Activated CD4-positive, alpha-beta memory T cell treated with anti-CD3 and anti-CD28 coated beads, Interleukin-2, amount 10 ng/mL, durations not matched to agents 7 days and 5 days (primary cell): ENCODE measurements at places on chromosomes 11 and 22. TPM values are rescaled to one million over a fixed set of nuclear protein-coding genes. Genes with fewer than 3 reads are reported as not detected.

DNA sequence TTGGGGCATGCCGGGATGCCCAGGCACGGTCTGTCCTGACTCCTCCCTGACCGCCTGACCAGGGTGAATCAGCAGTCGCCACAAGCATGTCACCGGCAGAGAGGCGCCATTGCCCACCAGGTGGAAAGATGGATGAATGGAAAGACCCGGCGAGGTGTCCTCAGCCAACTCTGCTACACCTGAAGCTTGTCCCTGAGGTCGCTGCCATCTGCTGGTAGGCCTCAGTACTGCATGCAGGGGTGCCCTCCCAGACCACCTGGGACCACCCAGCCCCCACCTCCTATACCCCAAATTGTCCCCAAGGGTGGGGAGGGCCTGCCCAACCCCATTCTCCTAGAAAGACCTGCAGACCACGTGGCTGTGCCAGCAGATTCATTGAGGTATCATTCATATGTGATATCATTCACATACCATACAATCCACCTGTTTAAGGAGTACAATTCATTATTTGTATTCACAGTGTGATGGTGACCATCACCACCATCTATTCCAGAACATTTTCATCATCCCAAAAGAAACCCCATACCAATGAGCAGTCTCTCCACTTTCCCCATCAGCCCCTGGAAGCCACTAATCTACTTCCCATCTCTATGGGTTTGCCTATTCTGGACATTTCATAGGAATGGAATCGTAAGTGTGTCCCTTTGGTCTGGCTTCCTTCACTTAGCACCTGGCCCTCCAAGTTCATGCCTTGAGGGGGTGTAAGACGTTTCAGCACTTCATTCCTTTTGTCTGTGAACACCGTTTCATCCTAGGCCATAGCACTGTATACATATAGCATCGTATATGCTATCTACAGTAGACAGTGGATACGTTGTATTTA, 17.5 kb downstream of the FGF3 start:
- H3K27me3 ChIP-seq = no peaks in the 10 kb centered on the region
- no peaks in the 10 kb centered on the region for H3K4me1 ChIP-seq
- no peaks in the 10 kb centered on the region for H3K36me3 ChIP-seq
- no peak for DNase-seq

DNA sequence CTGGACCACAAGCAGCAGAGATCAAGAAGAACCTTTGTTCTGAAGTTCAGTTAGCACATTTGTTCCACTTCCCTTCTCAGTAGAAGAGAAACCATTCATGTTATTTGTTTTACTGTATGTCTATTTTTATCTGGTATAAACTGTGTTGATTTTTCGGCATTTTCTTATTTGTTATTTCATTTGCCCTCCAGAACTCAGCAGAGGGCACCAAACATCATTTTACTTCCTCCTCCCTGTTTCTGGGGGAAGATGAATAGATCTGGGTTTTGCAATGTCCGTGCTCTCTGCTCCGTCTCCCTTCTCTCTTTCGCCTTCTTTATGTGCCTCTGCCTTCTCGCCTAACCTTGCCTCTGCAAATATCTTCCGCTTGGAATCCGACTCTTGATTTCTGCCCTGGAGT, 366.9 kb downstream of the NTM start:
- H3K27me3 ChIP-seq = no peaks in the 10 kb centered on the region
- no peak for DNase-seq
- no peaks in the 10 kb centered on the region for H3K36me3 ChIP-seq

The UPK3A gene
- total RNA-seq = not detected

DNA sequence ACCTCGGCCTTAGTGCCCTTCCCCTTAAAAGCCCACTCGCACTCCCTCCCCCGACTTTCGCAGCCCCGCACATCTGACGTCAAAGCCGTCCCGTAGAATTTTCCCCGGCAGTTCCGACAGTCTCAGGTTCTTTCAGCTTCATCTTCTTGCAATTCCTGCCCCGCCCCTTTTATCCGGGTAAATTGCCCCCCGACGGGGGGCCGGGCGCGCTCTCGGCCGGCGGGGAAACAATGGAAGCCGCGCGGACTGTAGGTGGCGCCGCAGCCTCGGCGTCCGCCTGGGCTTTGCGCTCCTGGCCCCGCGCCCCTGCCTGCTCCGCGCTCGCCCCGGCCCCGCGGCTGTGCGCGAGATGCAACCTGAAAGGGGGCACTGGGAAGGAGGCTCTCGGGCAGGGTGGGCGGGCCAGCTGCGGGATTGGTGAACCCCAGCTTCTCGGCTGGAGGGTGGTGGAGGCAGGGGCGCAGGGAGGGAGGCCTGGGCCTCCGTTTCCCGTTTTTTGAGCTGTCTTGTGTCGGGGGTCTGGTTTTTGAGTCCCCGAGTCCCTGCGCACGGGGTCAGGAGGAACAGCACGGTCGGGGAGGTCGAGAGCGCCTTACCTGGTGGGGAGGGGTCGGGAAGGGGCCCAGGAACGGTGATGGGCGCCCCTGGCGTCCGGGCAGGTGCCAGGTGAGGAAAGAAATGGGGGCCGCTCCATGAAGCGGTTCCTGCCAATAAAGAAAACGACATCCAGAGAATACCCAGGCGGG, 859 bp upstream of the FGF19 start:
- H3K27me3 ChIP-seq = peaks cover 56% of the 10 kb centered on the region
- H3K4me3 ChIP-seq = no peak overlapping the region
- DNase-seq = no peak
- H3K4me1 ChIP-seq = peaks cover 6% of the 10 kb centered on the region

The ASCL2 gene
- total RNA-seq = 0.35 TPM

The MMP13 gene
- total RNA-seq = not detected

The HBB gene
- total RNA-seq = not detected

DNA sequence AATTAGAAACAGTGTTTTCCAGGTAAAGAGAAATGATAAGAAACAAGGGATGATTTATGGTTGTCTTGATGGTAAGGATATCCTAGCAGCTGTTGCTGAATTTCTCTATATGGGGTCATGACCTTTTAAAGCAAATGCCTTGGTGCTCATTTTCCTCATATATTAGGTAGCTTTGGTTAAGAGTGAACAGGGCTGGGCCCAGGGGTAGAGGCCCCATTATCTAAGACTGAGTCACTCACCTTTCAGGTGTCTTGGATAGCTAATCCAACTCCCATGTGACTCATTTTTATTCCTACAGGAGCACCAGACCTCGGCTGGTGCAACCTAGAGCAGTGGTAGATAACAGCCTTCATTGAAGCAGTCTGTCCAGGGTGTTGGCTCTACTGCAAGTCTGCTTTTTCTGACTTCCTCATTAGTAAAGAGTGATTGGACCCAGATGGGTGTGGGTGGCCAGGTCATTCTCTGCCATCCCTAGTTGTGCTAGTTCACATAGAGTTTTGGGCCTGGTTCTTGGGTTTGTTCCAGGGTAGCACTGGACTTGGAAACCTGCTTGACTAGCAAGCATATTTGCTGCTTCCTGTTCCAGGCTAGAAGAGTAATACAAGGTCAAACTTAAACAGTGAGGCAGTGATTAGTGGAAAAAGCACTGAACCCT, 37.4 kb downstream of the CTNND1 start:
- H3K36me3 ChIP-seq = peaks cover 13% of the 10 kb centered on the region
- no peaks in the 10 kb centered on the region for H3K27me3 ChIP-seq
- no peak overlapping the region for H3K4me3 ChIP-seq
- peaks cover 37% of the 10 kb centered on the region for H3K4me1 ChIP-seq

GRCh38 chr22:39133871-39134270, 18.6 kb downstream of the CBX7 start:
- H3K4me3 ChIP-seq = no peak overlapping the region
- H3K27ac ChIP-seq = no peak overlapping the region
- H3K4me1 ChIP-seq = no peaks in the 10 kb centered on the region

- DNase-seq = no peak
- peaks cover 50% of the 10 kb centered on the region for H3K4me1 ChIP-seq
- no peaks in the 10 kb centered on the region for H3K27me3 ChIP-seq
- H3K4me3 ChIP-seq = no peak overlapping the region
Measured at GRCh38 chr11:126347751-126348668, 7.5 kb upstream of the ST3GAL4 start.

DNA sequence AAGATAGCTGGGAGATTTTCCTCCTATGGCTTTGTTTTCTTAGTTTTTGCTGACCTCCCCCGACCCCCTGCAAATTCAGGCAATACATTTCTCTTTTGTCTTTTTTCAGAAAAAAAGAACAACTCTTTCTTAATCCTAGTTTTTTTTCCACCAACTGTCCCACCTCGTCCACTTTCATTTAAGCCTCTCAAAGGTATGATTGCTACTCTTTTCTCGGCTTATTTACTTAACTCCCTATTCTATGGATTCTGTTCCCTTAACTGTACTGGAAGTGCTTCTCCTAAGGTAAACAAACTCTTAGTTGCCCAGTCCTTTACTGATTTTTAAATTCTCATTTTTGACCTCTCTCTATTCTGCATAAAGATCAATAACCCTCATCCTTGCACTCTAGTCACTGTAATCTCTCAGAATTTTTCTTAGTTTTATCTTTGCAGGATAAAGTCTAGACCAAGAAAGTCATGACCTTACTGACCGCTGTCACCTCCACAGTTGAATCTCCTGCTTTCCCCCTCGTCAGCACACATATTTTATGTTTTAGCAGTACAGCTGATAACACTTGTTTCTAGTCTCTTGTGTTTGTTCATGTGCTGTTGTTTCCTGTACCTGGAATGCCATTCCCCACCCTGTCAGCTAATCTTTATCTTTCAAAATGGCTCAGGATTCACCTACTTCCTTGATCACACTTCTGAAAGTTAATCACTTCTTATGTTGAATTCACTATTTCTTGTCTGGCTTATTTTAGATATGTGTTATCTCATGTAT, 14.9 kb downstream of the TBCEL start:
- peaks cover 3% of the 10 kb centered on the region for H3K36me3 ChIP-seq
- no peak for DNase-seq

The KRTAP5-11 gene
- total RNA-seq = not detected

- peaks cover 3% of the 10 kb centered on the region for H3K36me3 ChIP-seq
- peaks cover 11% of the 10 kb centered on the region for H3K4me1 ChIP-seq
- peak within 1 kb of the TSS; percentile 60 for H3K4me3 ChIP-seq
- no peak for DNase-seq
- H3K27ac ChIP-seq = no peak within 1 kb of the TSS
Measured at GRCh38 chr11:12377106-12377823, at the start of gene PARVA. Gene PARVA (plus strand): TSS chr11:12377571. CDS start chr11:12377648, 77 bp downstream.

The KDM4D gene
- 0.83 TPM for total RNA-seq

- no peak overlapping the region for H3K4me3 ChIP-seq
- H3K36me3 ChIP-seq = no peaks in the 10 kb centered on the region
- H3K4me1 ChIP-seq = peaks cover 4% of the 10 kb centered on the region
- no peak overlapping the region for H3K27ac ChIP-seq
- no peak for DNase-seq
Measured at GRCh38 chr11:22922672-22923071, 62.4 kb upstream of the CCDC179 start.

GRCh38 chr11:71185411-71185810, 67.0 kb downstream of the SHANK2 start:
- no peaks in the 10 kb centered on the region for H3K4me1 ChIP-seq
- peaks cover 2% of the 10 kb centered on the region for H3K27me3 ChIP-seq
- no peak for DNase-seq
- no peak overlapping the region for H3K4me3 ChIP-seq
- H3K36me3 ChIP-seq = no peaks in the 10 kb centered on the region
- no peak overlapping the region for H3K27ac ChIP-seq
